ENCODE measurements at places on chromosomes 5 and 9.

- no peak for DNase-seq
Measured at GRCh38 chr9:77827104-77827784, 179.1 kb upstream of the GNA14 start.

DNA sequence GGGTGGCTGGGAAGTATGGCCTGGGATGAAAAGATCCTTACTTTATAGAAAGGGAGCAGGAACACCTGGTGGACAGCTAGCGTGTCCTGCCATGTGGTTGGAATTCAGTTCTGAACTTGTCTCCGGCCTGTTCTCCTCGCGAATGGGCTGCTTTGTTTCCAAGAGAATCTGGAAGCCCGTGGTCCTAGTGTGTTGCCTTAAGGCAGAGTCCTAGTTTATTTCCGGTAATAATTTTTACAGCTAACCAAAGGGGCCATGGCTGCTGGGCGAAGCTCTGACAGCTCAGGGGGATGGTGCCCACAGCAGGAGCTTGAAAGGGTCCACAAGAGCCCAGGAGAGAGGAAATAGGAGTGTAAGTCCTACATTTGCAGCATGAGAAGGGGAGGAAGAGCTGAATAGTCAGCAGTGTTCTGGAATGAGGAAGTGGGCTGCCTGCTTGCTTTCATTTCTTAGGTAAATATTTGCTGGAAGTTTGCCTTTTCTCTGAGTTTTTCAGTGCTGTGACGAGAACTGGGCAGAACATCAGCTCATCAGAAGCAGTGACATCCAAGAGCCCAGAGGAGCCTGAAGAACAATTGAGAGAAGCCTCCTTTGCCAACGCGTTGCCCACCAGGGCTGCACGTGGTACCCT lies 13.1 kb upstream of the IGFBPL1 start:
- no peak for DNase-seq

DNA sequence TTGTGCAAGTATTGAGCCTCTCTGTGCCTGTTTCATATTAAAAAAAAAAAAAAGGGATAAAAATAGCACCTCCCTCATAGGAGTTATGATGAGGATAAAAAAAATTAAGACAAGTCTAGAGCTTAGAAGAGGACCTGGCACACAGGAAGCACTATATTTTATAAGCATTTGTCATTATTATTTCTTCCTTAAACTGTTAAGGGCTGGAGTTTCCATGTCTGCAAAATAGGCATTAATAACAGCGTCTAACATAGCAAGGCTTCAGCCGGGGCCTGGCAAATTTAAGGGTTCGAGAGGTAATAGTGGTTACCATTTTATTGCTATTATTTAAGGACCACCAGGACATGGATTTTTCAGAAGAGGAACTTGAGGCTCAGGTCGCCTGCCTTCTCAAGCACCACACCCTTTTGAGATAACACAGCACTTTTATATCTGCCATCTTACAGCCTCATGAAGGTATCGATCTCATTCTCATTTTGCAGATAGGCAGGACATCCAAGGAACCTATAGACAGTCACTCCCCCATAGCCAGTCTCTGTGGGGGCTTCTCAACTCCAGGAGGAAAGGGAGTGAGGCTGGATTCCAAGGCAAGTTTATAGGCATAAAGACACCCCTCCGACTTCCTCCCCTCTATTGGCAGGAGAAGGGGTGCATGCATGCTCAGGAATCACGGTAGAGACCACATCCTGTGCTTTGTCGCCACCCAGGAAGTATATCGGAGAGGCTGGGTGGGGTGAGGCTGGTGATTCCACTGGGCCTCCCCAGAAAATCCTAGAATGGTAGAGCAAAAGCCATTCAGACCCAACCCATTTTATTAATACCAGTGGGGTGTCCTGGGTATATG lies 2.4 kb downstream of the ANXA6 start:
- DNase-seq: no peak

DNA sequence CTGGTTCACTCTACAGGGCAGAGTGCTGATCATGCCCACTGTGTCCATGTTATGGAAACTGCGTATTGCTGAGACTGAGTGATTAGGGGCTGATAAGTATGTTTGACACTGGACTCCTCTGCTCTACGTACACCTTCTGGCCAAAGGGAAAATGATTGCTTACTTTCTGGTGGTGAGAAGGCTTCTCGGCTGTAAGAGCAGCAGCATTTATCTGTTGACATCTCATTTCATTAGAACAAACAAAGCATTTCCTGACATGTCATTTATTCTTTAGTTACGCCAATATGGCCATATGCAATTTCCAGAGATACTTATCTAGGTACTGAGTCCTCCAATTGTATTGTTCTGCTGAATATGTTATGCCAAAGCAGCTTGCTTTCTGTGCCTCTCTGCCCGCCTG lies 5.6 kb downstream of the FAXDC2 start:
- no peak for DNase-seq

DNA sequence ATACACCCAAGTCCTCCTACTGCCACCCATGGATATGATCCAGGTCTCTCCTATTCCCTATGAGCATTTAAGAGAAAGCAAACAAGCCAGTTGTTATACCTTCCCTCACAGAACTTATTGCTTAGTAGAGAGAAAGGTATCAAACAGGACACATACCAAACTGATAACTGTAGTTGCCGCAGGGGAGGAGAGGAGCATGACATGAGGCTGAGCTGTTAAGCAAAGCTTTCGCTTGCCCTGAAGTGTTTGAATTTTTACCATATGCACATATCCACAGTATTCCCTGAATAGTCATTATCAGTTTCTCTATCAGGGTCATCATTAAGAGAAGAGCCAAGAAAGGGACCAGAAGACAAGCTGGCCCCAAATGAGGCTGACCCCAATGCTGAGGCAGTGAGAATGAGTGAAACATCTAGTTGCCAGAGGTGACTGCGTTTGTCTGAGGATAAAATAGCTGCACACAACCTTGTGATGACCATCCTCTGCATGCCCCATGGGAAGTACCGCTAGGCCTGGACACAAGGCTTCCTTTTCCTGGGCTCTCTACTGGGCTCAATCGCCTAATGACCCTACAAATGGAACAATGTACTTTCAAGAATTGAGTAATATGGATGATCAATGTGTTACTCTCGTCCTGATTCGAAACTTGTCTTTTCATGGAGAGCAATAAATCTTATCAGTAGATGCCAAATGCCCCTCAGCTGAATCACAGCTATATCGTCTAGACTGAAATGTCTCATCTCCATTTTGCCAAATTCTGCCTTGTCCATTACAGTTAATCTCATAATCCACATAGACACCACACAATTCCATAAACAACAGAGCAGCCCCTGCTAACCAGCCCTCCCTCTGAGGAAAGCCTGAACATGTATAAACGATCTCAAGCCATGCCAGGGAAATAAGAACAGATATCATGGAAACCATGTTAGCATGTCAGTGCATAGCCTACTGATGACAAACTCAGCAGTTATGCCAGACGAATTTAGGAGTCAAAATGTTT lies 4.3 kb upstream of the IFNK start:
- no peak for DNase-seq

DNA sequence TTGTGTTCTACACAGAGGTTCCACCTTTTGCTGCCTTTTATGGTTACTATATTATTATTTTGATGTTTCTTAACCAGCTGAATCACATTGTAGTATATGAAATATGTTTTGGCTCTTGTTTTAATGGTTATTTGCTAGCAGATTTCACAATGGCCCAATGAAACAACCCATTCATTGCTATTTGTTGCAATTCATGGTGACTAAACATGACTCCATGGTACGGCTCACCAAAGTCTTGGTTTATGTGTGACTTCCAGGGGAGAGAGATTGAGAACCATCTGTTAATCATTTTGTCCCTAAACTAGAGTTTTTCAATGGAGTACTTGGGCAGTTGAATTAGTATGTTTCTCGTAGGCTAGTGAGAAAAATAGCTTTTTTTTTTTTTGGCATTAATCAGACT lies 108.4 kb downstream of the GHR start:
- no peak for DNase-seq

DNA sequence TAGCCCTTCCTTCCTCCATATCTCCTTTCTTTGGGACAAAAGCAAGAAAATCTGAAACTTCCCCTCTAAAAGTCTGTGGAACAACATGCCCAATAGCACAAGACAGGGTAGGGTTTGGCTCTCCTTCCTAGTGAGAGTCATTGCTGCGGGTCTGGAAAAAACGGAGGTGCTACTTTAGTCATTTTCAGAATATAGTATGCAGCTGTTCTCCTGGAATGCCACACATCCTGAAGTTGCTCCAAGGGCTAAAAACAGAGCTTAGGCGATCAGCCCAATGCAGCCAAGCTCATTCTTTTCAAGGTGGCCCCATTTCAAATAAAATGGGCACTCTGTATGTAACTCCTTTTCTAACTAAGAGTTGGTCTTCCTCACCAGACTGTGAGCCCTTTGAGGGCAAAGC lies 39.5 kb upstream of the MYOT start:
- no peak for DNase-seq

DNA sequence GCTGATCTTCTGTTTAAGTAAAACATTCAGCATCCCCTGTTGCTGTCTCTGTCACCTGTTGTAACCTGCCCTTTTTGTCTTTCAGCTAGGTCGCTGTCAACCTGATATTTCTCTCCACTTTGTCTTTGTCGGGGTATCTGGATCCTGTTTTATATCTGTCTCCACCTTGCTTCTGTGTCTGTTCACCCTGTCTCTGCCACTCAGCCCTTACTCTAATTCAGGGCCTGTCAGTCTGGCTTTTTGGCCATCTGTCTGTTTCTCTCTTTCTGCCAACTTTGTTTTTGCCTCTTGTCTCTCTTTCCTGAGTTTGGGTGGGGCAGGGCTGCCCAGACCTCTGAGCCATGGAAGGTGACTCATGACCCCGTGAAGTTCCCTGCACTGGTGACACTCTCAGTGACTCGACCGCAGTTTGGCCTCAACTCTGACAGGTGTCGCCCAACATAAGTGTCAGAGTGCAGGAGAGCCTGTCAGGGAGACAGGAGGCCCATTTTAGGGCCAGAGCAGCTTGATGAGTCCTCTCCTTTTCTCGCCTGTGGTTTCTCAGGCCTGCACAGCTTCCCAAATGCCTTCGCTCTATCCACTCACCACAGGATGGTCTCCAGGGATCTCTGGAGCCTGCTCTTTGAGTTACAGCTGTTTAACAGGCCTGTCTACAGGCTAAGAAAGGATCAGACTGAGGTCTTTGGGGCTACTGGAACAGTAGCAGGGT lies 868 bp downstream of the ZBTB43 start:
- no peak for DNase-seq

DNA sequence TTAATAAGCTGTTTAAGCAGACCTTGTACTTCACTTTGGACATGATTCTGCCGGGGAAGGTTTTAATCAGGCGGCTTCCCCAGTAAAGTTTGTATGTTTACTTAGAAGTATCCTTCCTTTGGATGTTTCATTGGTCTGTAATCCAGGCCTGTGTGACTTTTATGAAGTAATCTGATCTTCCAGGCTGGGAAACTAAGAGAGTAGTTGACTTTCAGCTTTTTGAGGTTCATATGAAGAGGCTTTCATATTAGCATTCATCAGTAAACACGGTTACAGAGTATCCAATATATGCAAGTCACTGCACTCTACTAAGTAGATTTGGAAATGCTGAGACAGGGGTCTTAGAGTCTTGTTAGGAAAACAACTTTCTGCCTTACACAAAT lies 1.1 kb downstream of the DNAJC21 start:
- no peak for DNase-seq

- DNase-seq: no peak
Measured at GRCh38 chr5:34699155-34700077, 43.3 kb downstream of the RAI14 start.

DNA sequence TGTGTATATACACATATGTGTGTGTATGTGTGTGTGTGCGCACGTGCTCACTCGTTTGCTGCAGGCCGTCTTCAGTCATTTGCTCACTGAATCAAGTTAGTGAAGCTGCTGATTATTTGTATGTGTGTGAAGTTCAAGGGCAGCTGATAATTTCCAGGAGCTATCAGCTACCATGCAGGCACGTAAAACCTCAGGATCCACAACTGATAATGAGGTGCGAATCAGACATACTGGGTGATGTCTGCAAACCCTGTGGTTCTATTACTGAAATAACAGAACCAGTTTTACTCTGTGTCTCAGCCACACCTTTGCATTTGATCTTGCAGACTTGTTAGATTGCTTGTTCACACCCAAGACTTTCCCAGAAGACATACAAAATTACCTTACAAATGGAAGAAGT lies 257.6 kb downstream of the TAF11L14 start:
- no peak for DNase-seq

DNA sequence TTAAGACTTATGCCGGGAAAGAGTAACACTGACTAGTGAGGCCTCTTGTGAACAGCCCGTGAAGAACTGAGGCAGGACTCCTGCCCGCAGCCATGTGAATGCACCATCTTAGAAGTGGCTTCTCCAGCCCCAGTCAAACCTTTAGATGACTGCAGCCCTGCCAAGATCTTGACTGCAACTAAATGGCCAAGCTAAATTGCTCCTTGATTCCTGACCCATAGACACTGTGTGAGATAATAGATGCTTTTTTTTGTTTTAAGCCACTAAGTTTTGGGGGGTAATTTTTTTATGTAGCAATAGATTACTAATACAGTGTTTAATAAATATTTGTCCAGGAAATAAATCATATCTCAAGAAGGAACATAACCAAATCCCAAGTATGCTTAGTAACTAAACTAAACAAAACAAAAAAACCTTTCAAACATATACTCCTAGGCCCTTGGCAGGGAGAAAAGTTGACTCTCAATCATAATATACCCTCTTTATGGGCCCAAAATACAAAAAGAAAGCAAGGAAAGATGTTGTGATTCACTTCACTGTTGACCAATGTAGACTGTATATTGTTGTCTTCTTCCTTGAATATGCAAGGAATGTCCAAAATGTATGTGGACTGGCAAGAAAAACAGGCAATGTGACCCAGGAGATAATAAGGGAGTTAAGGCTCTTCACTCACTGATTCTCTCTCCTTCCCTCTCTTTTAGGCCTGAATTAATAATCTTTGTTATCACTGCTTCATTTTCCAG lies 79.7 kb upstream of the ZNF366 start:
- no peak for DNase-seq

GRCh38 chr9:109205526-109205925 lies 38.5 kb upstream of the FRRS1L start:
- DNase-seq: no peak

- no peak for DNase-seq
Measured at GRCh38 chr5:67045816-67046740, 150.5 kb downstream of the CD180 start.

GRCh38 chr9:94480205-94480604 lies 74.7 kb upstream of the PCAT7 start:
- no peak for DNase-seq

DNA sequence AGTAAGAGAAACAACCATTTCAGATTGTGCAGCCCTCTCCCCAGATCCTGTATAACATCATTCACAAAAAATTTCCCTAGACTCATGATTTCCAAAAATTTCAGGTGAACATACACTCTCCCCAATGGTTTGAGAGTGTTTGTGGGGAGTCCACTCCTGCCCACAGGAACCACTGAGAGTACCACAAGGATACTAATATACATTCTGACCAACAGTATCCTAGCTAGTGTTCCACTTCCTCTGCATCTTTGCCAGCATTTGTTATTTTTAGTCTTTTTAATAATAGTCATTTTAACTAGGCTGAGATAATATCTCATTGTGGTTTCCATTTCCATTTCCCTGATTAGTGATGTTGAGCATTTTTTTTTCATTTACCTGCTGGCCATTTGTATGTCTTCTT lies 155.4 kb downstream of the DTWD2 start:
- no peak for DNase-seq

All from NCI-H187 (cell line).